ENCODE measurements at places on chromosomes 7 and 10.

- DNase-seq: no peak
These were observed 10.7 kb downstream of the SUV39H2 start for GRCh38 chr10:14889318-14889717.

DNA sequence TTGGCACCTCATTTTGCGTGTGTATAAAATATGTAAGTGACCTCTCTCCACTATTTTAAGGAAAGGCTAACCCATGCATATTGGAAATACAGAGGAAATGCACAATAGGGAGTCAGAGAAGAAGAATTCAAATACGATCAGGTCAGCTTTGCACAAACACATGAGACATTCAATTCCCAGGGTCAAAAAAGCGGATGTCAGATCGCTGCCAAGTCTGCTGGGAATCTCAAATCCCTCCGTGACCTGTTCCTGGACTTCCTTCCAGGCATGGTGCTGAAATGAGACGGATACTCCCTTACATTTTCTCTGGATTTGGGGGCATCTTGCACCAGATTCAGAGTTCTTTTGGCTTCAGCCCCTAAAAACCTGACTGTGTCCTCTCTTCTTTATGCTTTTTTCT is 91.9 kb upstream of the PRKCQ start:
- DNase-seq: no peak

- DNase-seq: no peak
These were observed 87.5 kb downstream of the COBL start for GRCh38 chr7:51229106-51229537.

DNA sequence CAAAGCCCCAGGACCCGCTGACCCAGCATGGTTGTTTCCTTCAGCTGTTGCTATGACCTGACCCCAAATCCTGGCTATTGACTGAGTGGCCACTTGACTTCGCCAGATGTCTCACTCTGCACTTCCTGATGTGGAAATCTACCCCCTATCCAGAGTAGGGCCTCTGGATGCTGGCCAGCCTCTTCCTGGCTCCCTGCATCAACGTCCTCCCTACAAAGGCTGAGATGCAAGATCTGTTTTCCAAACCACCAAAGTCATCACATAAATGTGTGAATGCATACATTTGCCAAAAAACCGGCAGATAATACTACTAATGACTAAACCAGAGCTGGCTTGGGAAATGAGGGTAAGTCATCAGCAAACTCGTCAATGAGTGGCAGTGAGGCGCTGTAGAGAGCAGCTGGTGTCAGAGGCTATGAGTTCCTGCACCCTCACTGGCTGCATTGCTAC is 70.4 kb downstream of the PYROXD2 start:
- no peak for DNase-seq

- no peak for DNase-seq
These were observed 331.6 kb upstream of the HPS1 start for GRCh38 chr10:98778277-98778759.

DNA sequence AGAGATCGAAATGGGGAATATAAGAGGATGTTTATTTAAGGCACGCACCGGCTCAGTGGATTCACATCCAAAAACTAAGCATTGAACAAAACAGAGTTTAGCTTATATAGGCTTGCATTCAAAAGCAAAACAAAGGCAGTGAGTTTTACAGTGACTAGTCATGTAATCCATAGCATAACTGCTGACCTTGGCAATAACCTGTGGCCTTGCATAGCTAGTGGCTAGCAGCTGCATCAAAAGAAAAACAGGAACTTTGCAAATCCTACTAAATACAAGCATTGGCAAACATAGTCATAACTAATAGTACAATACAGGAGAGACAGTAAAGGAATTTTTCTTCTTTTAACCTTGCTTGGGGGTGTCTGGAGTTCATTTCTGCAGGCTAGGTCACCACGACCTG is 9.7 kb upstream of the ZNF485 start:
- no peak for DNase-seq

GRCh38 chr10:132701099-132701845 is 84.7 kb downstream of the NKX6-2 start:
- no peak for DNase-seq

- DNase-seq: no peak
These were observed 237.5 kb upstream of the PPP2R2D start for GRCh38 chr10:131663351-131663750.

GRCh38 chr7:16223963-16224707 is 197.2 kb downstream of the CRPPA start:
- no peak for DNase-seq

- DNase-seq: no peak
These were observed 54.6 kb downstream of the VSTM2A start for GRCh38 chr7:54596747-54597146.

GRCh38 chr7:1074593-1075431 is 13.1 kb upstream of the GPER1 start:
- DNase-seq: no peak

GRCh38 chr7:84399661-84400060 is 205.1 kb upstream of the SEMA3A start:
- DNase-seq: no peak

GRCh38 chr7:157664034-157664433 is 327.2 kb downstream of the DNAJB6 start:
- no peak for DNase-seq

Data from RWPE1 (cell line).